ENCODE measurements at places on chromosomes 3 and 15.
A peak's percentile ranks its signal among the peaks of the same experiment; 100 is the strongest.

DNA sequence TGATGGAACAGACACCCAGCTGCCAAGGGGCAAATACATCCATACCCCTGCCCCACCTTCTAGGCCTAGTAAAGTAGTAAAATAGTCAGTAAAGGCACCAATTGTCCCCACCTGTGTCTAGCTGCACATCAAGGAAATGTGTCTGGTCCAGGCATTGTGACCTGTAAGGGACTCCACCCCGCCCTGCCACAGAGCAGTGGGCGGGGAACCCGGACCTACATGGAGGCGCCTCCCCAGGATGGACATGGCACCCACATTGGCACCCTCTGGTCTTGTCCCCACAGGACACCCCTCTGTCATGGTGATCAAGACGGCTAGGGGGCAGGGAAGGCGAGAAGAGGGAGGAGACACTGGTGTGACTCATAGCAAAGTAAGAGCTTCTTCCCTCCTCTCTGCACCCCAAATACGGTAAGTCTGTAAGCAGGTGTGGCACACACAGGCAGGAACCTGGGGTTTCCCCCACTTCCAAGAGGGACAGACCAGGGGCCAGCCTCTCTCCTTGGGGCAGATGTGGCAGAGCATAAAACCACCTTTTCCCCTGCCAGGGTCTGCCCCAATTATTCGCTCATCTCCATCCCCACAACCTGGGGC is 13.5 kb upstream of the LINGO1 start:
- no peak for DNase-seq

- DNase-seq = no peak
Observed at GRCh38 chr3:160454995-160455394, 5.4 kb upstream of the TRIM59 start.

GRCh38 chr3:151552589-151552988 is 91.7 kb upstream of the IGSF10 start:
- DNase-seq = no peak

GRCh38 chr3:55402886-55403609 is 84.1 kb downstream of the WNT5A start:
- DNase-seq = no peak

- no peak for DNase-seq
Observed at GRCh38 chr3:9795207-9795606, 2.3 kb downstream of the ARPC4 start.

- no peak for DNase-seq
Observed at GRCh38 chr3:20327889-20328288, 141.9 kb upstream of the SGO1 start.

DNA sequence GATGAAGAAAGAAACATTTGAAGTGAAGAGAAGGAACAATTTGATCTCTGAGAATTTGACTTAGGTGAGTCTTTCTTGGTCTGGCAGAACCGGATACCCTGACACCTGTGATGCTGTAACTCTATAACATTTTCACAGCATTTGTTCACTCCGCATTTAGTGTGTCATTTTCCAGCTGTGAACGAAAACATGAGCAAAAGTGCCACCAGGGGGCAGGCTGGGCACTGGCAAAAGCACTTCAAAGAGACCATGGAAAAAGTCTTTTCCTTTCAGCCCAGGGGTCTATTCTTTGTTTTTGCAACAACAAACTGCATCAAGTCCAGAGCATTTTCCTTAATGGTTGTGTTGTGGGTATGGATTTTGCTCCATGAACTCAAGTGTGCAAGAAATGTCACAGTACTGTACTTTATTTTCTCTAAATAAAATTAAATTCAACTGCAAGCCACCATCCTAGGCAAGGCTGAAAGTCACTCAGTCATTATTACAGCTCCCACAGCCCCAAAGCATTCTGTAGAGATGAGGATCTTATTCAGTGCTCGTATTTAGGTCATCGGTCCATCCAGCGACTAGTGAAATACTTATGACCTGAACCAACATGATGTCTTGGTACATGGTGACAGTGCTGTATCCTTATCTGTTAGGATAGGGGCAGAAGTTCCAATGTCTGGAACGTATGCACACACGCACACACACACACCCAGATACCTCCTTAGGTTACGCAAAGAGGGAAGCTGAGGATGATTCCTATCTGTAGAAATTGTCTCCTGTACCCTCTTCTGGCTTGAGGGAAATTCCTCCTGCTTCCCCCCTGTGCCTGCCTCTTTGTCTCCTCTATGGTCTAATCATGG is 125.5 kb downstream of the GADL1 start:
- peak; percentile 64 for DNase-seq

- DNase-seq = no peak
Observed at GRCh38 chr3:147987549-147987948, 578.4 kb downstream of the ZIC1 start.

DNA sequence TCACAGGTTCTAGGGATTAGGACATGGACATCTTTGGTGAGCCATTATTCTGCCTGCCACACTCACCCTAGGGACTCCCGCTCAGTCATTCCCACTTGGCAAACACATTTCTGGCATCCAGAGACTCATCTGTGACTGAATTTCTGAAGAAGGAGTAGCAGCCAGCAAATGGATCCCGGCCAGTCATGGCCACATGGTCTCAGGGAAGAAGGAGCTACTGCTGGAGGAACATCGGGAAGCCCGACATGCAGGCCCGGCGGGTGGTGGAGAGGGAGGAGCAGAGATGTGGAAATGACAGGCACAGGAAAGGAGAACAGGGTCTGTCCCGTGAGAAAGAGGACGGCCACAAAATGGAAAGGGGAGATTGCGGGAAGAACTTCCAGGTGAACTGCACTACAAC is 65.4 kb downstream of the SEMA5B start:
- no peak for DNase-seq

GRCh38 chr3:57545636-57546268 is 1.6 kb upstream of the DNAH12 start:
- no peak for DNase-seq

DNA sequence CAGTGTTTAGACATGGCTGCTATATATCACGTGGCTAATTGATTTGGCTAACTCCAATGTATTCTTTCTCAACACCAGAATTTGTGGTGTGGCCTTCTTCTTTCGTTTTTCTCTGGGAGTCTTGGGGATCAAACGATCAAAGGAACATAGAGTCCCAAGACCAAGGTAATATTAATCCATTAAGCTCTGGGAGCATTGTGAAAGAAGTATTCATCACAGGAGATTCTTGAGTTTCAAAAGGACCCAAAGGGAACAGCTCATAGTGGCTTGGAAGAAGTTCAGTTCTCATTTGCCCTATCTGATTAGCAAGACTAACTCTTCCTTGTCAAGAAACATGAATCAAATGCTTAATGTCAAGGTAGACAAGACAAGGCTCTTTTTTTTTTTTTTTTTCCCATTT is 32.9 kb upstream of the TICRR start:
- no peak for DNase-seq

- DNase-seq = no peak
Observed at GRCh38 chr3:120410116-120410515, 40.7 kb downstream of the FSTL1 start.

DNA sequence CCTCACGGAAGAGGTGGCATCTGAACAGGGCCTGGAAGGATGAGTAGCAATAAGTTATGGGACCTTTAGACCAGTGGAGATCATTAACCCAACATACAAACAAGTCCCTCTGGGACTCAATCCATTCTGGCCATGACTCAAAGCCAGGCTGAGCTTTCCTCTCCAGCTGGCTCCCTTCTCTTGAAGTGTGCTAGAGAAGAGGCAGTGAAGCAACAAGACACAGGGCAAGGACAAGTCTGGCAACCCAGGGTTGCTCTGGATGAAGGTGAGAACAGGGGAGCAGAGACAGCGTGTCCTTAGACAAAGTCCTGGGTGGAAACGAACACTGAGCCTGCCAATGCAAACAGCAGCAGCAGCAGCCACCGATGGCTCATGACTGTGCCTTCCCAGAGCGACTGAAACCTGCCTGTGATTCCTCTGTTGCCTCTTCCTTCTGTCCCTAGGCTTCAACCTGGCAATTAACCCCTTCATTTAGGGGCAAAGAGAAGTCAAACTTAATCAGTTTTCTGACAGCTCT is 86.8 kb downstream of the BDH1 start:
- no peak for DNase-seq

- no peak for DNase-seq
Observed at GRCh38 chr3:137766041-137766875, 2.1 kb downstream of the SOX14 start.

DNA sequence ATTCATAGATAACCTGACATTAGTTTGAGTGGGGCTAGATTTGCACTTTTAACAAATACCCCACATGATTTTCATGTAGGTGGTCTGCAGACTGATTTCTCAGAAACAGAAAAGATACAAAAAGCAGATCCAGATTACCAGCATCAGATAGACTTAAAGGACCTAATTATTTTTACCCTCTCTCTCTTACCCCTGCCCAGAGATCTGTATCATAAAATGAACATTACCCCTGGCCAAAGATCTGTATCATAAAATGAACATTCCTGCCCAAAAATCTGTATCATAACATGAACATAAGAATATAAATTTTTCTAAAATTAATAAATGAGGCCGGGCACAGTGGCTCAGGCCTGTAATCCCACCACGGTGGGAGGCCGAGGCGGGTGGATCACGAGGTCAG is 14.6 kb upstream of the TRPC1 start:
- no peak for DNase-seq

GRCh38 chr15:60690350-60690961 is 211.5 kb upstream of the ICE2 start:
- DNase-seq = no peak

- DNase-seq = peak; percentile 76
Observed at GRCh38 chr15:63195569-63196015, 6.2 kb downstream of the RAB8B start.

- no peak for DNase-seq
Observed at GRCh38 chr3:128486205-128486628, 6.8 kb downstream of the GATA2 start.

DNA sequence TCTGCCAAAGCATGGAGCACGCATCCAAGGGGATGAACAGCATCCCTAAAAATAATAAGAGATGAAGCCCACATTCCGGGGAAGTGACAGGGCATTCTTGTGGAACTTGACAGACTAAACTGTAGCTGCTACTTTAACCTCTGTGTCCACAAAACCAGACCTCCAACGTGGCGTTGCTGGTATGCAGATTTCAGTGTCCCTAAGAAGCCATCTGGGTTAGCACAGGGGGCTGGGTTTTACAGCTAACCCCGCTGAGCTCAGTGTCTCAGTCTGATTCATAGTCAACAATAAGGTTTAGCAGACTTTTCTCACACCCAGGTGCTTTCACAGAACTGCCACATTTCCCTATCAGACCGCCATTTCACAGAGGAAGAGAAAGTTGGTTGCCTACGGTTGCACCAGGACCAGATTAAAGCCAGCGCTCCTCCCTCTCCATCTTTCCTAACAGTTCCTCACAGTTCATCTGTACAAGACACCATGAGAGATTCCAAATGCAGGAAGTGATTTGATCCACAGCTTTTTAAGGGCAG is 61.6 kb upstream of the CTDSPL start:
- DNase-seq = no peak

GRCh38 chr3:134881305-134881704 is 86.2 kb downstream of the EPHB1 start:
- no peak for DNase-seq

DNA sequence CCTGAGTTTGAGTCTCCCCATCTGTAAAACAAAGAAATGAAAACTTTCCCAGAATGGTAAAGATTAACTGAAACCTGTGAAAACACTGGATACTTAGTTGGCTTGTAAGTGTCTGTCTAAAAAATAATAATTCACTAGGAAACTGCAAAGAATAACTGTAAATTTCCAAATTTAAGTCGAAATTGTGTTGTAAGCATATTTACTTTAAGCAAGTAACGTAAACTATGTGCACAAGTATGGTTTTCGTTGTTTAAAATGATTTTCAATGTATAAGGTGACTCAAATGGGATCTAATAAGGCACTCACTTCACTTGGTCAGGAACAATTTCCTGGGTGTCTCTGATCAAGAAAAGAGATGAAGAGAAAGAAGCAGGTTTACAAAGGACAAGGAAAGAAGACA is 8.5 kb upstream of the TARS3 start:
- DNase-seq = no peak

DNA sequence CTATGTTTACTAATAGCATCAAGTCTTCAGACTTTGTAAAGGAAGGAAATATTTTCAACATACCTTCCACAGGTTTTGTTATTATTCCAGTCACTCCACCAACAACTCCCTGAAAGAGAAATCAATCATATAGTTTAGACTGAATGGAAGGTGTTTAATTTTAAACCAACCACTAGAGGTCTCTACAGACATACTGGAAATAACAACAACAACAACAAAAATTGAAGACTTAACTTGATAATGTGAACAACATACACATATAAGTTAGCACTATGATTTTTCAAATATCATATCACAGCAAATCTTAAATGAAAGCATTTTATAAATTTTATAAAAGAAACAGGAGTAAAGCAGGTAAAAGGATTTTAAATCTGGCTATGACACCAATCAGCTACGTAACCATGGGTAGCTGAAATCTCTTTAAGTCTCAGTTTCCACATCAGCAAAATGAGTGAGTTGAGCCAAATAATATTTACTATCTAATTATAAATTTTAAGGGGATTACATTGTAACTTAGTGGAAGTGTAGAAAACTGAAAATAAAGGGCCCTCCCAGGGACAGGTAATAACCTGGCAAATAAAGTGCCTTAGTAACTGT is 188.2 kb downstream of the VPS13C start:
- peak; percentile 61 for DNase-seq

- peak; percentile 39 for DNase-seq
Observed at GRCh38 chr3:141051443-141052200, 475 bp downstream of the SPSB4 start.

DNA sequence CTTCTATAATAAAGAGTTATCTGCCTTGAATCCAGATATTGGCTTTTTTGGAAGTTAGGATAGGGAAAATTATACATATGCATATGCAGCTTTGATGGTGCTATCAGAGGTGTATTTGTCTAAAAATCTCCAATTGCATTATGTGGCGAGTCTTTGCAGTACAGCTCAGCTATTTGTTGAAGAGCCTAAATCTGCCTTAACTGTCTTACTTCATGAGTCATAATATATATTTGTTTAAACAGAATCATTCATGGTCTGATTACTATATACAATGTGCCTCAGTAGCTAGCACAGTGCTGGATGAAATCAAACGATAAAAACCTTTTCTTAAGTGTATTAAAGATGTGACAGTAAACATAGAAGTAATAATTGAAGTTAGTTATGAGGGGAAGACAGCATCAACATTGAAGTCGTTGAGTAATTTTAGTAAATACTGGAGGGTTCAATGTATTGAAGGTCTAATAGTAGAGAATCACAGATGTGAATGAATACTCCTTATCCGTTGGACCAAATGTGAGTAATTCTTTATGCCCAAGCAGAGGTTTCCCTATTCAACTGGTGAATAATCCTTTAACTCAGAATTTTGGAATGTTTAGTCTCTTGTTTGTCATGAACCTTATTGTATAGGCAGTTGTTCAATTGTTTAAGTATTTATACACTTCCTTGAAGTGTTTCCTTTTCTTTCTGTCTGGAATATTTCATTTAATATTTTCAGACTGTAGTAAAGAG is 74.8 kb upstream of the NAALADL2 start:
- DNase-seq = no peak

DNA sequence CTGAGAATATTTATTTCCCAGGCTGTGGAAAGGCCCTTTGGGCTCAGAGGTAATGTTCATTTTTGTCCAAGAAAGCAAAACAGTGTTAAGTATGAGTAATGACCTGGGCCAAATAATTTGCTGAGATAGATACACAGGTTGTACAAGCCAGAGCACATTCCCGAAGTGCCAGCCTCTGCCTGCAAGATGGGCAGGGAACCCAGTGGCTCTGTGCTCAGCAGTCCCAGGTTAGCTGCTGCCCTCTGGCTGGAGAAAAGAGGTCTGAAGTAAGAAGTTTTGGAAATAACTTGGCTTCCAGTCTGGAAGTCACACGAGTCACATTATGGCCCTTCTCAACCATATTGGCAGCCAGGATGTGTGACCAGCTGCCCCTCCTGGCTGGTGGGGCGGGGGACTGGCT is 20.2 kb downstream of the MYZAP start:
- no peak for DNase-seq
